ENCODE measurements at places on chromosomes 3 and 15. TPM values are rescaled to one million over a fixed set of nuclear protein-coding genes. Genes with fewer than 3 reads are reported as not detected.

PLCH1 gene
- total RNA-seq = 0.33 TPM

PPIP5K1 gene
- total RNA-seq = 18.2 TPM

COL8A1 gene
- 2.2 TPM for total RNA-seq

CGNL1 gene
- 31.9 TPM for total RNA-seq

SLC22A13 gene
- 0.42 TPM for total RNA-seq

ACOX2 gene
- total RNA-seq = 179 TPM

ZNF662 gene
- 2.8 TPM for total RNA-seq

SYNPR gene
- total RNA-seq = not detected

GOLIM4 gene
- total RNA-seq = 17.9 TPM

WHAMM gene
- total RNA-seq = 3.8 TPM

AMOTL2 gene
- total RNA-seq = 16.7 TPM

XXYLT1 gene
- total RNA-seq = 7.6 TPM

TRPM1 gene
- not detected for total RNA-seq

PRRT3 gene
- 0.79 TPM for total RNA-seq

GPR171 gene
- total RNA-seq = 0.33 TPM

FBXW12 gene
- not detected for total RNA-seq

SPESP1 gene
- 2.0 TPM for total RNA-seq

SAMMSON gene
- not detected for total RNA-seq

TMEM212 gene
- total RNA-seq = not detected

LXN gene
- 1.7 TPM for total RNA-seq

CACNA1D gene
- total RNA-seq = 3.8 TPM

FGD5 gene
- total RNA-seq = 2.8 TPM

NLGN1 gene
- total RNA-seq = 0.37 TPM

IQCF5 gene
- not detected for total RNA-seq

STARD9 gene
- total RNA-seq = 0.75 TPM

HYPK gene
- total RNA-seq = 7.9 TPM

GABRR3 gene
- total RNA-seq = not detected

MEGF11 gene
- under 0.01 TPM for total RNA-seq

ADAMTS9 gene
- 13.8 TPM for total RNA-seq

SEMA7A gene
- total RNA-seq = 18.1 TPM

SPG21 gene
- 43.2 TPM for total RNA-seq

DZIP1L gene
- total RNA-seq = 1.6 TPM

EIF4E3 gene
- total RNA-seq = 3.7 TPM

FBN1 gene
- 19.9 TPM for total RNA-seq

ZWILCH gene
- total RNA-seq = 11.3 TPM

BOC gene
- 1.5 TPM for total RNA-seq

TTC21A gene
- total RNA-seq = 3.3 TPM

GPR15 gene
- total RNA-seq = not detected

CSPG4 gene
- total RNA-seq = 1.5 TPM

BAHD1 gene
- total RNA-seq = 7.0 TPM

SLC2A2 gene
- 434 TPM for total RNA-seq

PARP15 gene
- 3.3 TPM for total RNA-seq

GOLGA8M gene
- total RNA-seq = 4.4 TPM

HIGD2B gene
- not detected for total RNA-seq

ROBO1 gene
- 30.3 TPM for total RNA-seq

SNTN gene
- not detected for total RNA-seq

NISCH gene
- 18.5 TPM for total RNA-seq

CEP97 gene
- 3.3 TPM for total RNA-seq

CCR1 gene
- total RNA-seq = 10.7 TPM

PLSCR4 gene
- 46.1 TPM for total RNA-seq

XCR1 gene
- under 0.01 TPM for total RNA-seq
